ENCODE measurements at places on chromosomes 16 and 17.
A peak's percentile ranks its signal among the peaks of the same experiment; 100 is the strongest.

GRCh38 chr17:222172-222571 lies 40.7 kb upstream of the DOC2B start:
- DNase-seq: no peak

GRCh38 chr17:81322271-81323082 lies 27.4 kb upstream of the SLC38A10 start:
- DNase-seq: no peak

- DNase-seq: no peak
Measured at GRCh38 chr16:51134876-51135275, 16.2 kb downstream of the SALL1 start.

DNA sequence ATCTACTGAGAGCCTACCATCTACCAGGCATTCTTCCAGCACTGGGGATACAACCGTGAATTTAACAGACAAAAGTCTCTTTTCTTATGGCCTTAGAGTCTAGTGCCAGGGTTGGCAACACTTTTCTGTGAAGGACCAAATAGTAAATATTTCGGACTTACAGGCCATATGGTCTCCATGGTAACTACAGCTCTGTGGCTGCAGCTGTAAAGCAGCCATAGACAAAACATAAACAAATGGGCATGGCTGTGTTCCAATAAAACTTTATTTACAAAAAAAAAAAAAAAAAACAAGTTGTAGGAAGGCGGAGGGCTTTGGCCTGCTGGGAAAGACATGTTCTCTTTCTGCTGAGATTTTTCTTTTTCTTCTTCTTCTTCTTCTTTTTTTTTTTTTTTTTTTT lies 98.7 kb downstream of the ABCC12 start:
- no peak for DNase-seq

DNA sequence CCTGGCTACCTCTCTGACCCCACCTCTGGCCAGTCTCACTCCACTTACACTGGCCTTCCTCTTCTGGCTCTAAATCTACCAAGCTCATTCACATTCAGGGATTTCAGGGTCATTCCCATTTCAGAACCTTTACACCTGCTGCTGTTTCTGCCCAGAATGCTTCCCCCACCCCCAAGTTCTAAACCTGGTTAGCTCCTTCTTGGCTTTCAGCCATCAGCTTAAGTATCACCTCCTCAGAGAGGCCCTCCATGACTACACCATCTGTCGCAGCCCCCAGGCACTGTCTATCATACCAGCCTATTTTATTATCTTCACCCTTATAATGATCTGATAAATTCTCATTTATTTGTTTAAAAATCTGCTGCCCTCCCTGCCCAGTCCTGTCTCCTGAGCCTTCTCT lies 23.3 kb upstream of the NGFR start:
- no peak for DNase-seq

DNA sequence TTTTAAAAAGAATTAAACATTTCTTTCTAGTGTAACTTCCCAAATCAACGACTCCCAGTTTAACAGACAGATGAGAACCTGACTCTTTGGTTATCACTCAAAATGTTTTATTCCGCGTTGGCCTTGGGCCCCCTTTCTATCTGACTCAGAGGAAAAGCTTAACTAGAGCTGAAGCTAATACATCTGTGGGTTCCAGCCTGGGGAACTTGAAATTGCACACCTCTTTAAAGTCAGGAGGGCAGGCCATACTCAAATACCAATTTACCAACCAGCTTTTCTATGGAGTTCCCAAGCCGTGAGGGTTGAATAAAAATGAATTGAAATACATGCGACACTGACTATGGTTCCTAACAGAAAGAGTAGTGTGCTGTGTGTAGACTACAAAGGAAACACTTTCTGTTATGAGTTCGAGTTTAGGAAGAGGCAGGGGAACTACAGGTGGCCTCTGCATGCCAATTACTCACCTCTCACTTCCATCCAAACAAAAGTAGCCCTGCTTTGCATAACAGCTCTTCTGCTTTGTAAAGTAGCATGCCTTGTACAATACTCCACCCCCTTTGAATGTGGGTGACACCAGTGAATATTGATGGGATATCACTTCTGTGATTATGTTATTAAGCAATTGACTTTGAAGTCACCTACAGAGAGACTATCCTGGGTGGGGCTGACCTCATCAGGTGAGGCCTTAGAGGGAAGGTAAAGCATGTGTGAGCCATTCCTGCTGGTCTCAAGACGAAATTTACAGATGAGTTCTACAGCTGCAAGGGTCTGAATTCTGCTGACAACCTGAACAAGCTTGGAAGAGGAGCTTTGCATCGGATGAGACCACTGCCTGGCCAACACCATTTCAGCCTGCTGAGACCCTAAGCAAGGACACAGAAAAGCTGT lies 92.1 kb downstream of the WDR59 start:
- no peak for DNase-seq

DNA sequence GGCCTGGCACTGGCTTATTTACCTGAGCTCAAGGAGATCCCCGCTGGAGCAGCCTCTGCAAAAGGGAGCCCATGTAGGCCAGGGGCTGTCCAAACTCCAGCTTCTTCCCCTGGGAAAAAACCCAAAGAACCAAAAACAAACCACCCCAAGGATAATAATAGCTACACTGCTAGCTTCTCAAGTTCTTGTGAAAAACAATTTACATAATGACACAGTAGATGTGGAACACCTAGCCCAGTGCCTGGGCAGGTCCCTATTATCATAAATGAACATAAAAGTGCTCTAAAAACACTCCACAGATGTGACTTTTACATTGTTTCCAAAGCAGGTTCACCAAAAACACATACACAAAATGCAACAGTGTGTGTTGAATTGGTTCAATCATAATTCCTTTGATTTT lies 27.3 kb downstream of the CENPV start:
- no peak for DNase-seq

DNA sequence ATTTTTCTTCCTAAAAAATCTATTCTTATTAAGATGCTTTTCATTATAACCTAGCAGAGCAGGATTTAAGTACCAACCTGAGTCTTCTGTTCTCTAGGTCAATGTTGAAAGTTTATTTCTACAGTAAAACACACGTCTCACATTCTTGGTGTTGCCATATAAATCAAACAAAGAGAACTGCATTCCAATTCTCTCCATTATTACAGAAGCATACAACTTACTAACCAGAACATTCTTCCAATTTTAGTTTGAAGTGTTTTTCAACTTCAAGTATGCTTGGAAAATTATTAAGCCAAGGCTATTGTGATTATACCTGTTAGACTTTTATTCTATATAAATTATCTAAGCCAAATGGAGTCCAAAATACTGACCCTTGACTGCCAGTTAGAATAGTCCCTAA lies 110.4 kb upstream of the PMFBP1 start:
- no peak for DNase-seq

- no peak for DNase-seq
Measured at GRCh38 chr17:57662041-57662440, 83.1 kb downstream of the CCDC182 start.

DNA sequence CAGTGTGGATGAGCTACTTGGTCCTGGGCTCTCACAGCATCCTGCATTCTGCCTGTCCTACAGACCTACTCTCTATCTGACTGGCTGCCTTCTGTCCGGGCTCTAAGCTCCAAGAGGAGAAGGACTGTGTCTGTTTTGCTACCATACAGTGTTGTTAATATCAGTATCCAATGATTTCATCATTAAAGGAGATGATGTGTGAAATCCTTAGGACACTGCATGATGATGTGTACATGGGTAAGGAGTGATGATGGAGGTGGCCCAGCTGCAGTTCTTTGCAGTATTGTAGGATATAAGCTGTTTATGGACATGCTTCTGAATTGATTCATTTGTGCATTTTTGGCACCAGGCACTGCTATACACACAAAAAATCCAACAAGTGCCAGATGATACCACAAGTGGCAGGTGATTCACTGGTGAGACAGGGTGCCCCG lies 536.9 kb upstream of the CDH11 start:
- DNase-seq: no peak

DNA sequence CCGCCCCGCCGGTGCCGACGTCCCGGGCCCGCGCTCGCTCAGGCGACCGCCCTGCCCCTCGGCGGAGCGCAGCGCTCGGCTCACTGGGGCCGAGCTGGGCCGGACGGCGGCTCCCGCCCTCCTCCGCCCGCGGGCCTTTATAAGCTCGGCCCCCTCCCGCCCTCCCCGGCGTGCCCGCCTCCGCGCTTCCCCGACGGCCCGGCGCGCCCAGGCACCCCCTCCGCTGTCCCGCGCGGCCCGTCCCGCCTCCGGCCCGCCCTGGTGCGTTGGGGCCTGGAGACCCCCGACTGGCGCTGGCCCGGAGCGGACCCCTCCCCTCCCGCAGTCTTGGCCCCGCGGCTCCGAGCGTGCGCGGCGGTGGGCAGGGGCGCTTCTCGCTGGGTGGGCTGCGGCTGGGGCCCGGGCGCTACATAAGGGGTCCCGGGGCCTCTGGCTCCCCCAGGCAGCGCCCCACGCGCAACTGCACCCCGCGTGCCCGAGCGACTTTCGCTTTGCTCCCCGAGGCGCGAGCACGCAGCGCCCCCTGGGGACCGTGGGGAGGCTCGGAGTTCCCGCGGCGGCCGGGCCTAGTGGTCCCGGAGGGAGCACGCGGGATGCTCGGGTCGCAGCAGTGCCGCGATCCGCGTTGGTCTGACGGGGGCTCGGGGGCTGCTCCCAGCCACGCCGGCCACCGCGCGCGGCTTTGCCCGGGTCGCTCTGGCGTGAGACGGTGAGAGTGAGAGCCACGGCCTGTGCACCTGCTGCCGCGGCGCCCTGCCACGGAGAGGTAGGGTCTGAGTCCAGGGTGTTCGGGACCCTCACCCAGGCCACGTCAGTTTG lies at the start of gene PIEZO1:
TSS of gene PIEZO1 (minus strand) at position 115 of the 819 bp plus-strand sequence. CDS start 256 bp downstream, outside the sequence.
- no peak for DNase-seq

GRCh38 chr17:8944748-8945147 lies 20.8 kb downstream of the PIK3R5 start:
- no peak for DNase-seq

DNA sequence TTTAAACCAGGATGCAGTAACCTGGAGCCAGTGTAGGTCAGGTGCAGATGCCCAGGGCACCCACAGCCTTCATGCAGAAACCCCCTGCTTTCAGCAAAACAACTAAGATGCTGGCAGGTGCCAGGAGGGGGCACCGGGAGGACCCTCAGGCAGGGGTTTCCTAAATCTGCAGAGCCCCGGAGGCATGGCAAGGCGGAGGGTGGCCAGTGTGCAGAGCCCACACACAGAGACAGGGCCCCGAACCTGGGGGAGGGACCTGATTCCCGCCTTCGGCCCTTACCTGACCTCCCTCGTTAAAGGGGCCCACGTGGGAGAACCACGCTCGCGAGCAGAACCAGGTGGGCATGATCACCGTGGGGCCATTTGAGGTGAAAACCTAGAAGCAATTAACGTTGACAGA lies 114.0 kb upstream of the METRNL start:
- DNase-seq: peak; percentile 58

DNA sequence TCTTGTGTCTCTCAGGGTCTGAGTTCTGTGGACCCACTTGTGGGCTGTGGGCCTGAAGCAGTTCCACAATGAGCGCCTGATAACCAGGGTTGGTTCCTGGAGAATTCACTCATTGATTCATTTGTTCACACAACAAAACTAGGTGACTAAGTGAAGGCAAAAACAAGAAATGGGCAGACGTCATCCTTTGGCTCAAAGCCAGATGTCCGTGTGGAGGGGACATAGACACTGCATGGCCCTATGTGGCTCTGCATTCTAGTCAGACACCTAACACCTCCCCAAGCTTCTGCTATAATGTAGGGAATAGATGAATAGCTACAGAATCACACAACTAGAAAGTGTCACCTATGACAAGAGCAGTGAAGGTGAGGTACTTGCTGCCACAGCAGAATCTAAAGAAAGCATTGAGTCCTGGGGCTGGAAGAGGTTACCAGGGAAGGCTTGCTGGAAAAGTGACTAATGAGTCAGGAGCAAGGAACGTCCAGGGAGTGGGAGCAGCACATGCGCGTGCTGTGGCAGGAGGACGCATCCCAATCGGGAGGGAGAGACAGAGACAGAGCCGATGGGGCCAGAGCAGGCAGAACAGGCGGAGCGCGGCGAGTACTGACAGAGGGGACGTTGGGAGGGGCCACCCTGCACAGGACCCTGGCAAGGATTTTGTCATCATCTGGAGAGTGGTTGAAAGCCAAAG lies 58.9 kb downstream of the CES1 start:
- no peak for DNase-seq

DNA sequence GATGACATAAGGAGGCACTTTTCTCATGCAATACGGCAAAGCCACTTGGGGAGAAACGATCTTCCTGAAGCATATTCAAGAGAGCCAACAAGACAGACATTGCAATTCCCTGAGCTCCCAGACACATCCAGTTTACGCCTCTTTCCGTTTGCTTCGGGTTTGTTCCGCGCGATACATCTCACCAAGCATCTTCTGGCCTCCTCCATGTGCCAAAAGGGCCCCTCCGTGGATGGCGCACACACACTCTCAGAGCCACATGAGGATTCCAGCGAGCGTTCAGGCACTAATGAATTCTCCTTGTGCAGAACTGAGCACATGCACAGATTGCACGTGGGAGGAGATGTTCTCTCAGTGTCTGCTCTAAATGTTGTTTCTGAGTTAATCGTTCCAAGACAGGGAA lies 146.7 kb upstream of the SHISA6 start:
- DNase-seq: no peak

GRCh38 chr17:16027708-16028584 lies 28.3 kb downstream of the TTC19 start:
- no peak for DNase-seq

GRCh38 chr17:45672301-45672700 lies 111.8 kb upstream of the CRHR1 start:
- DNase-seq: no peak

DNA sequence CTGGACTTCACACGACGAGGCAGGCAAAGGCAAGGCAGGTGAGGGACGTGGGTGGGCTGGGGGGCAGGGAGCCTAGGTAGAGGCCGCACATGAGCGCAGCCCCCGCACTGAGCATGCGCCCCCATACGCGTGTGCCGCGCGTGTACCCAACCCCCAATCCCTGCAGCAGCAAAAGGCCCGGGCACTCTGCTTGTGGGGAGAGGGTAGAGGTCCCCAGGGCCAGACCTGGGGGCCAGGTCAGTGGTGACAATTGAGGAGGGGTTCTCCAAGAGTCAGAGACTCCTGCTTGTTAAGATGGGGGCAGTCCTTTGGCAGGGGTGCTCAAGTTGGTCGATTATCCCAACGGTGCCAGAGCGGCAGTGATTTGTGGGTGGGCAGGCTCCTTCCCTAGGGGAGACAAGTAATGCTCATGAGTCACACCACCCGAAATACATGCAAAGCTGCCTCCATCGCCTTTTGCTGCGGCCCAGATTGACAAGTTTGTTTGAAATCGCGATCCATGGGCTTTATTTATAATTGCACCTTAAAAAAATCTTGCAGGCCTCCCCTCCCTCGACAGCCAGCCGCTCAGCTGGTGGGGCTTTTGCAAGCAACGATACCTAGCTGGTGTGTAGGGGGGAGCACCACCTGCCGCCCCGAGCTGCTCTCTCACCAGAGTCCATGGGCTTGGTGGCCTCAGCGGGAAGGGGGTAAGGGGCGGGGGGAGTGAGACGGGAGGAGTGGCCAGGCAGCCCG lies 1.1 kb upstream of the GIT1 start:
- DNase-seq: no peak

GRCh38 chr17:28887871-28888471 lies 9.6 kb downstream of the FLOT2 start:
- no peak for DNase-seq

GRCh38 chr16:81861915-81862314 lies 82.8 kb downstream of the PLCG2 start:
- DNase-seq: no peak
